ENCODE measurements at places on chromosomes 16 and 17.
A peak's percentile ranks its signal among the peaks of the same experiment; 100 is the strongest.

DNA sequence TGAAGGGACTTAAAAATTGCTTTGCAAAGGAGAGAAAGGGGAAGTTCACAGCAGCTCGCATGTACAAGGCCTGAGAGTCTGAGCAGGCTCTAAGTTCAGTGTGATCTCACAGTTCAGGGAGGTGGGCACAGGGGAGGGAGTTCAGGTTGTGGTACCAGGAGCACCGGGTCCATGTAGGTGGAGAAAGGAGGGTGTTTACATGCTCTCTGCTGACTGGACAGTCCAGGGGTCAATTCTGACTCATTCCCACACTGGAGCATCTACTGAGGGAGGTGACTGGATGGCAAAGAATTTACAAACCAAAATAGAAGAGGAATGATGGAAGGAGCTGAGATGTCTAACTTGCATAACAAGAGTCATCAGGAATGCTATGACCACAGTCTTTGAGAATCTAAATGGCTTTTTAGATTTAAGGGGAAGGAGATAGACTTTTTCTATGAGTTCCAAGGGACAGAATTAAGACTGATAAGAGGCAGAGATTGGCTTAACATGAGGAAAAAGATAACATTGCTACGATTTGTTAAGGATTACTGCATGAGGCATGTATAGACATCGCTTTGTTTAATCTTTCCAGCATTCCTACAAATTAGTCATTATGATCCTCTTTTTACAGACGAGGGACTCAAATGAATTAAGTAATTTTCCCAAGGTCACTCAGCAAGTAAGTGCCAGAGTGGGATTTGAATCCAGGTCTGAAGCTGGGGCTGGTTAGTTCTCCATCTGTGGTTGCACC lies 29.9 kb downstream of the MIS12 start:
- no peak for ATAC-seq

GRCh38 chr16:19520861-19521331 lies 1.0 kb downstream of the GDE1 start:
- no peak for ATAC-seq

DNA sequence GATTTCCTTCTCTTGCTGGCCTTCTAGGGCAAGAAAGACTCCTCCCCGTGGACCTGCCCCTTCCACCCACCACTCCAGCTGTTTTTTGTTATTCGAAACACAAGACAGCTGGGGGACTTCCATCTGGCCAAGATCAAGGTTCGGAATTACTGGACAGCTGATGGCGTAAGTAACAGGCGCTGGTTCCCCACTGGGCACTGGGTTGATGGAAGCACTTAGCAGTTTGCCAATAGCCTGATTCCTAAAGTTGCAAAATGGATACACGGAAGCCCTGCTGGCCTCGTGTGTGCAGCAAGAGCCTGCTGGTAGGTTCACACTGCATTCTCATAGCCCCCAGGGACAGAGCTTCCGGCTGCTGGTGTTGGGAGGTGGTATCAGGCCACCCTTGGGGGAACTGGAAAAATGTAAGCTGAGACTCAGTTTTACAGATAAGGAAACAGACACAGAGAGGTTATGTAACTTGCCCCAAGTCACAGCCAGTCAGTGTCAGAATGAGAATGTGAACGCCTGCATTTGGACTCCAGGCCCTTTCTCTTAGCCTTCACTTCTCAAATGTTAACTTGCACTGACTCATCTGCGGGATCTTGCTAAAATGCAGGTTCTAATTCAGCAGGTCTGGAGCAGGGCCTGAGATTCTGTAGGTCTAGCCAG lies 171.7 kb downstream of the KATNIP start:
- no peak for ATAC-seq

- no peak for ATAC-seq
Measured at GRCh38 chr17:80195141-80195540, 25.0 kb downstream of the SGSH start.

DNA sequence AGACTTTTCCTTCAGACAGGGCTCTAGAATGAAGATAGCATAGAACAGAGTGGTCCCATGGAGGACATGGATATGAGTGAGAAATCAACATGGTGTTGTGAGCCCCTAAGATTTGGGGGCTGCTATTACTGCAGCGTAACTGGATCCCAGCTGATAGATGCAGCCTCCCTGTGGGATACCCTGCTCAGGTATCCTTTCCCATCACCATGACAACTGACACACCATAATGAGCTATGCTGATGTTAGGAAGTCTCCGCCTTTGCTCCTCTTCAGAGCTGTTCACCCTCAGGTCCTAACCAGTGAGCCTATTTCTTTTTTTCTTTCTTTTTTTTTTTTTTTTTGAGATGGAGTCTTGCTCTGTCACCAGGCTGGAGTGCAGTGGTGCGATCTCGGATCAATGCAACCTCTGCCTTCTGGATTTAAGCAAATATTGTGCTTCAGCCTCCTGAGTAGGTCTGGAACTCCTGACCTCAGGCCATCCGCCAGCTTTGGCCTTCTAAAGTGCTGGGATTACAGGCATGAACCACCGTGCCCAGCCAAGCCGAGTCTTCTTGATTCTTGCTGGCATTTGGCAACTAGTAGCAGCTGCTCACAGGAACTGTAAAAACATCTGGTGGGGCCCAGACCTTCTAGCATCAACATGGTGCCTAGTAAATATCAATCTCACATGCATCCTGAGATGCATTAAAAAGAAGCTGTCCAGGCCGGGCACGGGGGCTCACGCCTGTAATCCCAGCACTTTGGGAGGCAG lies 17.1 kb downstream of the STX4 start:
- ATAC-seq: no peak

DNA sequence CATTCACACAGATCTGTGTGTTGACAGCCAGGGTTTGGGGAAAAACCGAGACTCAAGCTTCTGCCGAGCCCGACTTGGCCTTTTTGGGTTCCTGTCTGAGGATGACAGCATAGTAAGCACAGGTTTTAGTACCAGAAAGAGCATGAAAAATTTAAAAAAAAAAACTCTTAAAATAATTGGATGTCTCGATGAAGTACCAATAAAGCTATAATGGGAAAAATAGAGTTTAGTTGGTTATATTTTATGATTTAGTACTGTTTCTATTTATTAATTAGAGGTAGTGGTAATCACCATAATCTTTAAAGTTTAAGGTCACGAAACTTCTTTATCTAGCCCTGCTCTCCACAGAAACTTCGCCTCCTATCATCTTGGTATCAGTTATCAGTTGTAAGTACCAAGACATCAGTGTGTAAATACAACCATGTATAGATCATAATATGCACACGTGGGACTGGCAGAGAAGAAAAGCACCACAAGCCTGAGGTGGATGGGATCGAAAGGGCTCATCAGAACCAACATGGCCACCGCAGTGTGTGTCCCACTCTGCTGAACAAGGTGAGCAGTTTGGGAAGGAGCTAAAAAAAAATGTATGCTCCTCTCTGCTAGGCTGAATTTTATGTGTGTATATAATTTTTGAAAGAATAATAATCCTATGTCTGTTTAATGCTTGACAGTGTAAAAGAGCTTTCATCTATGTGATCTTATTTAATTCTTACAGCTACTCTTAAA lies 14.4 kb upstream of the EEF2K start:
- no peak for ATAC-seq

GRCh38 chr17:82492643-82493225 lies 26.8 kb upstream of the FOXK2 start:
- no peak for ATAC-seq

GRCh38 chr17:44038604-44039011 lies 23.8 kb upstream of the TMEM101 start:
- ATAC-seq: no peak

DNA sequence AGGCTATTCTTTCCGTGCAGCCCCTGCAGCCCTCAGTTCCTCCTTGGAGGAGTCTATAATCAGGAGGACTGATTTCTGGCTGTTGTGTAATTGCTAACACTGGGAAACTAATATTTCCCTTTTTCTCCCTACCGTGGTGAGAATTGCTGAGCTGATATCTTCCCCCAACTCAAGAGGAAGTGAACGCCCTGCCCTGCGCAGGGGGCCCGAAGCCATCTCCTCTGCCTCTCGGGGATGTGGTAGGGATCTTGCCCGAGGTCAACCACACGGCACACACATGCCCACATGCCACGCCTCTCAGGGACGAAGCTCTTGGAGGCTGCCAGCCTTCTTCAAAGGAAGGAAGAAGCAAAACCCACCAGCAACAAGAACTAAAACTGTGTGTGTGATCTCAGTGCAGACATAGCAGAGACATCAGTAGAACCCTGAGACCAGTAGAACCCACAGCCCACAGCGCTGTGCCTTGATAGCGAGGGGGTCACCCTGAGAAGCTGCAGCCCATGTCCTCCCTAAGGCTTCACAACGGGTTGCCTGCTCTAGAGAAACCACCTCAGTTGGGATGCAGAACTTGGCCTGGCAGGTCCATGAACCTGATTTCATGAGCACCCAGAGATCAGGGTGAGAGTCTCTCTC lies 8.9 kb upstream of the ULK2 start:
- peak; percentile 30 for ATAC-seq

DNA sequence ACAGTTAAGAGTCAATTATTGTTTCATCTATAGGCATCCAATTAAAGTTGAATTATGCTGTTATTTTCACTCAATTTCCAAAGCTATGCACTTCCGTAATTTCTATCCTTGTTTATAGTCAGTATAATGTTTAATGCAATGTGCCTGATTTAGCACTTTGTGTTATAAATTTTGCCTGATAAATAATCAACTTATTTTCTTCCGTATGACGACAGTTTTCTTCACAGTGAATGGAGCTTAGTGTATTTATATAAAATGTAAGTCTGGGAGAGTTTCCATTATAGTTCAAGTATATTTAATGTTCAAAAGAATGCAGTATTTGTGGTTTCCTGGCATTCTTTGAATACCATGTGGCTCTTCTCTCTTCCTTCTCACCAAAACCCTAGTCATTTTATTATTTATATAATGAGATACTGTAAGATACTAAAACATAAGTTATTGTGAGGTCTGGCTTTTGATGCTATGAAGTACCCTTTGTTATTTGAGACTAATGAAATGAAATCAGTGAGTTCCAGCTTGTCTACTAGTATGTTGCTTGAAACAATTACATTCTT lies 240.6 kb downstream of the PRKCA start:
- ATAC-seq: no peak

DNA sequence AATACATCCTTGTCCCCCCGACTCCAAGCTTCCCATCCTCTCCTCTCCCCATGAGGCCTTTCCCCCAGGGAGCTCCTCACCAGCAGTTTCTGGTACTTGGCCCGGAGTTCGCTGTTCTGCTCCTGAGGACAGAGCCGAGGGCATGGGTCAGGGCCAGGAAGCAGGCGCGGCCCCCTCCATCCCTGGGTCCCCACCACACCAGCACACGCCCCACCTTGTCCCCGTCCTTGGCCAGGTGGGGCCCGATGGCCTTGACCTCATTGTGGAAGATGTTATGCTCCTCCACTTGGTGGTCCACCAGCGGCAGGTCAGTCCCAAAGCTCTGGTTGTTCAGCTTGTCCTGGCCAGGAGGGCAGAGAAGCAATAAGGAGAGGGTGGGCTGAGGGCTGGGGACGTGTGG lies 36.2 kb downstream of the PPL start:
- no peak for ATAC-seq

DNA sequence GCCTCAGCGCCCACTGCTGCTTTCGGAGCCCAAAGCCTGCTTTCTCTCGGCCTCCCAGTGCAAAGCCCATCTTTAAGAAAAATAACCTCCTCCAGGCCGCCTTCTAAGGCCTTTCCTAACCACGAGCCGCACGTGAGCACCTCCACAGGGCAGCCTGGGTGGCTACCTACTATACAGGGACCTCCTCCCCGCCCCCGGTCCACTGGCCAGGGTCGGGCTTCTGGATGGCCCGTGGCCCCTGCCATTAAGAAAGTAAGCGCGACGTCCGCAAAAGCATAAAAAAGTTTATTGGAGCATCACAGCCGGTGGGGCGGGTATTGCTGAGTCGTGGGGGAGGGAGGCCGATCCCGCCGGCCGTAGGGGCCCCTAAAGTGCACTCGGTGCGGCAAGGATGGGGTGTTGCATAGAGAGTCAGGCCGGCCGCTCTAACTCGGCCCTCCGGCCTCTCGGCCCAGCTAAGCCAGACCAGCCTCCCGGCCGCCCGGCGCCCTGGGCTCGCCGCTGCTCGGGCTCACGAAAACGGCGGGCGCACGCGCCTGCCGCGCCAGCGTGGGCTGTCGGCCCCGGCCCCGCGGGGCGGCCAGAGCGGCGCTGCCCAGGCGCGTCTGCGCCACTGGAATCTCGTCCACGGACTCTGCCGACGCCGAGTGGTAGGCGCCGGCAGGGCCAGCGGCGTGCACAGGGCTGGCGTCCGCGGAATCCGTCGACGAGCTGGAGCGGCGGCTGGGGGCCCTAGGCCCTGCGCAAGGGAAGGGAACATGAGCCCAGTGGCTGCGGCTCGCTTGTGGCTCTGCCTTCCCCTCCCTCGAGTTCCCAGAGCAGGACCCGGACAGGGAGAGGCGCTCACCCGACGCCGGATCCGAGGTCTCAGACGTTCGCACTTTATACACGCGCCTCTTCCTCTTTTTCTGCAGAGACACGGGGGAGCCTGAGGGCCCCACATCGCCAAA lies 1.1 kb upstream of the TPPP3 start:
- no peak for ATAC-seq

All from activated CD4-positive, CD25-positive, alpha-beta regulatory T cell treated with anti-CD3 and anti-CD28 coated beads, Interleukin-2, amount 50 U/mL, for 24 hours (primary cell).